Hematopoietic multipotent progenitor cell treated with erythropoietin and hydrocortisone succinate and interleukin-3 and kit ligand, for 8 days (in vitro differentiated cells): ENCODE measurements at places on chromosomes 7 and 10.
A peak's percentile ranks its signal among the peaks of the same experiment; 100 is the strongest.

- no peak for DNase-seq
These were observed 16.5 kb upstream of the TRIM8 start for GRCh38 chr10:102627736-102628293.

- DNase-seq = no peak
These were observed 44.5 kb downstream of the INPP5A start for GRCh38 chr10:132582137-132582536.

DNA sequence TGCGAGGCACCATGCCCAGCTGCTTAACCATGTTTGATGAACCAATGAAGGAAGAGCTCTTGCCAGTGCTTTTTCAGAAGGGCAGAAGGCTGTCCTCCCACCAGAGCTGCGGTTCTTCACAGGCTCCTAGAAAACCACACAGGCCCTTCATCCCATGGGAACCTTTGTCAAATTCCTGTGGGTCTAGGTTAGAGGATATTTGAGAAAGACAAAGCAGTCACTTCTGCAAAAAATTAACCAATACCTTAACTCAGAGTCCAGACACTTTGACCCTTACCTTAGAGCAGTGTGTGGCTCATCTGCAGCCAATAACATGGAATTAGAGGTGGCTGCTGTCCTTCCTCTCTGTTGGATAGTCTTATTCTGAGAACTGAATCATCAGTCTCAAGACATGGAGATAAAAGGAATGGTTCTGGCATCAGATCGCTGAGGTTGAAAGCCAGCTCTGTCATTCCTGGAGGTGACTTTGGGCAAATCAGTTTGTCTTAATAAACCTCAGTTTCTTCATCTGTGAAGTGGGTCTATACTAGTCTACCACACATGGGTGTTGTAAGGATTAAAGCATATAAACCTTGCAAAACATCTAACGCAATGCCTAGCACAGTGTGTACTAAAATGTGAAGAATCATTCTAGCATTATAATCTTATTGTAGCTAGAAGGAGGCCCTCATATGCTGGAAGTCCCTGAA, 65.1 kb upstream of the PIP4K2A start:
- DNase-seq = no peak

DNA sequence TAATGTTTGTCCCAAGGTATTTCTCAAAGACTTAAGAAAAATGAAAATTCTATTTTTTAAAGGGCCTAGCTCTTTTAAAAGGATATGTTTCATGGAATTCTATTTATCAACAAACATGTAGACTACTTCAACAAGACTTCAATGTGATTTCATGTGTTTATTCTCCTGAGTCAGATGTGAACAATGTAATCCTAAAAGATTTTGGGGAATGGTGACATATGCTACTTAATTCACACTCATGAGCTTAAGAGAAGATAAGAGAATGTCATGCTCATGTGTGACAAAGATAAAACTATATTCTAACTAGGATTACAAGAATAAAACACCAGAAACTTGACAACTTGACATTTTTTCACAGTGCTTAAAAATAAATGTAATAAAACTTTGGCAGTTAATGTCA, 127.5 kb downstream of the TES start:
- peak; percentile 13 for DNase-seq

DNA sequence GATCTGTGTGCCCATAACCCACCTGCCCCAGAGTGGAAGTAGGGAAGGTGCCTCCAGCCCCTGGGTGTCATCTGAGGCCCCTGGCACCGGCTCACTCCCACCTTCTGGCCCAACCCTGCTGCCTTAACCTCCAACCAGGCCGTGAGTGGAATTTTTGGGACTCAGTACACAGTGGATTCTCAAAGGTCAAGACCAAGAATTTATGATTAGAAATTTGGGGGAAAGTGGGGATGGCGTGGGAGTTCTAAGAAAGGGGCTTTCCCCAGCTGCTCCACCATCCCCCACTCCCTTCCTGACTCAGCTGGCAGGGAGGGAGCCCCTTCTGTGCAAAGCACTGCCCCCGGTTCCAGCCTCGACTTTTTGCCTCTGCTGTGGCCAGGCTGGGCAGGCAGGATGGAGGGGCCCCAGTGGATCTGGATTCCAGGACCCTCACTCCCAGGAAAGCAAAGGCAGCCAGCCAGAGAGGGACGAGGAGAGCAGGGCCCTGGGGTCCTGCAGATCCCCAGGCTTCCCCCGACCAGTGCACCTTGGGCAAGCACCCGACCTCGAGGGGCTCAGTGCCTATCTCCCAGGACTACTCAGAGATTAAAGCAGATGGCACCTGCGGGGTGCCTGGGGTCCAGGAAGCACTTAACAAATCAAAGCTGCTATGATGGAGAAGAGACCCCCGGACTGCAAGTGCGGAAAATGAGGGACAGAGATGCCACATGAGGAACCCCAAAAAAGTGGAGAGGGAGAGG, 12.8 kb downstream of the SPOCK2 start:
- no peak for DNase-seq

- DNase-seq = no peak
These were observed 73.7 kb upstream of the CAPZA2 start for GRCh38 chr7:116788572-116789197.

GRCh38 chr7:114303301-114303700, 111.3 kb upstream of the FOXP2 start:
- DNase-seq = no peak

GRCh38 chr10:22317076-22317370, 835 bp downstream of the COMMD3 start:
- DNase-seq = no peak

- DNase-seq = no peak
These were observed 6.0 kb downstream of the KIF5B start for GRCh38 chr10:32050177-32050576.

GRCh38 chr7:145263886-145264285, 428.0 kb upstream of the TPK1 start:
- DNase-seq = no peak

DNA sequence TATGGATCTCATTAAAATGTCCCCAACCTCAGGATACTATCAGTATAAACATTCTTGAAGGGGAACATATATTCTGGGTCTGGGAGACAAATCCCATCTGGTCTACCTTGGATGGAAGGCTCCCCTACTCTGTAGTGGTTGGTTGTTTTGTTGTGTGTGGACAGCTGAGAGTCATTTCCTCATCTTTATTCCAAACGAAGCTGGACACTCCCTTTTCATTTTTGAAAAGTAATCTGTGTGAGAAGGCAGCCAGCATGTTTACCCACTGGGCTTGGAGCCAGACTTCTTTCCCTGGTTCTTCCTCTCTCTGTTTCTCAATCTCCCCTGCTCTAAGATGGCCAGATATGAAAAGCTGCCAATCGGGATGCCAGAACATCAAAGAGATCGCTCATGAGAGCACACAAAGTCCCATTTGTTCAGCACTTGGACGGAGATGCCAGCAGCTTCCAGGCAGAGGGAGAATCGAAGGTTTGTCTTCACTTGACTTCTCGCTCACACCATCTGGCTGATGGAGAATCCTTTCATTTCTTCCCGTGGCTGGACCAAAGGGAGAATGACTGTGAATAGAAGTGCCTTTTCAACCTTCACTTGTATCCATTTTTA, 108.1 kb upstream of the AGR3 start:
- DNase-seq = no peak

DNA sequence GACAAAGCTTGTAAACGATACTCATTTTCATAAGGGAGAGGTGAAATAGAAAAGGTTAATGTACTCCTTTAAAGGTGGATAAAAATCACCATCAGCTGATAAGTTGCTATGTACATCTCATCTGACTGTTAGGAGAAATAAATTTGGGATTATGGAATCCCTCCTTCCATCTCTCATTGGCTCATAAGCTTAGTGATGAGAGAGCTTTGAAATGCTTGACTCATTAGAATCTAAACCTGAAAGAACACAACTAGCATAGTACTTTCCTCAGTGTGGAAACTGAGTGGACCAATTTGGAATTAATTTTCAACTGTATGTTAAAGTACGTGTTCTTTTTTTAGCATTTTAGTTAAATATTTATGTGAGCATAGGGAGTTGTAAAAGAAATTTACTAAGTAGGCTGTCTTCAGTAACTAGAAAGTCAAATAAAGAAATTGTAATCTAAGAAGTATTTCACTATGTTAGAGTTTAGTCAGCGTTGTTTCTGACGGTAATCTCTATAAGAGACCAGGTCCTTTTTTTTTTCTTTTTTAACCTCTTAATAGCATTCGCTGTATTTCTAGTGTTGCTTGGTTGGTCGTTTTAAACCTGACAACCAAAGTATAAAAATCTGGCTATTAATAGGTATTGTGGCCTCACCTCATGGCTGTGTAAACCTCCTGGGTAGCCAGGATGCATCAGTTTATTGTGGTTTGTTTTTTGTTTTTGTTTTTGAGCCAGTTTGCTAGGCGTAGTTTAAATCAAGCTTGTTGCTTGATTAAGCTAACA, 34.4 kb downstream of the FHIP2A start:
- no peak for DNase-seq

DNA sequence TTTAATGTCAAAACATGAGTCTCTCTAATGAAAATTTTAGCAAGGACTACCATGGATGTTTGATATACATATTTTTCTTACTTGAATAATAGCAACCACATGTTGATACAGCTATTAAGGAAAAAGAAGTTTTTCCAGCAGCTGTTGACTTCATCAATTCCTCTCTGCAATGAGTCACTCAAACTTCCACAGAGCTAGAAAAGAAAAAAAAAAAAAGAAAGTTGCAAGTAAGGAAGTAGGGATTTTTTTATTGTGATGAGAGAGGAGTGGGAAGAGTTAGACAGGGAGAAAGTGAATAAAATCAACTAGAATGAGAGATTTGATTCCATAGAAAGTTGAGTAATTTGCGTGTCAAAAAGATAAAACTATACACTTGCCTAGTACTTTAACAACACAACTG, 46.2 kb downstream of the CAV1 start:
- no peak for DNase-seq

DNA sequence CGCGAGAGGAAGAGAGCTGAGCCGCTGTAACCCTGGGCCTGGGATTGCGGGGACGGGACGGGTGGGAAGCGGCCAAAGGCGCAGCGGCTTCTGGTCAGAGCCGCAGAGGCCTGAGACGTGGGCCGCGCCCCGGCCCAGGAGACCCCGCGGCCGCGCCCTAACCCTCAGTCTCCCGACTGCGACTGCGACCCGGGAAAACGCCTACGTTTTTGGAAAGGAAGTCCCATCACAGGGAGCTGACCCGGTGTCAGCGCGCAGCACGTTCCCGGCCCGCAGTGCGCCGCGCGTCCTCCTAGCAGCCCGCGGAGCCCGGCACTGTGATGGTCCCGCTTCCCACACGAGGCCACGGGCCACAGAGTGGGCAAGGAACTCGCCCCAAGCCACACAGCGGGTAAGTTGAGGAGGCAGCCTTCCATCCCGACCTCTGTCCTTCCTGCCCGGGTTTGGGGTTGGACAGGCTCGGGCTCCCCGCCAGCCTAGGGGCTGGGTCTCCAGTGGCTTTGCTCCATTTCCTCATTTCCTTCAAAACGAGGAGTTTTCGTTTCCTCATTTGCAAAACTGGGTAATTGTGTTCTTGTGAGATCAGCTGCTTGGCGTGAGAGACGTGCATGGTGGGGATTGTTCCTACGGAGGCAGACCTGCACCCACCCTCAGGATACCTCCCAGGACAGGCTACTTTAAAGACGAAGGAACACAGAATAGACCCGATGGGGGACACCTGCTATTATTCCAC, 1.2 kb downstream of the GPNMB start:
- no peak for DNase-seq

- DNase-seq = no peak
These were observed 875.8 kb upstream of the KCND2 start for GRCh38 chr7:119397156-119397555.

DNA sequence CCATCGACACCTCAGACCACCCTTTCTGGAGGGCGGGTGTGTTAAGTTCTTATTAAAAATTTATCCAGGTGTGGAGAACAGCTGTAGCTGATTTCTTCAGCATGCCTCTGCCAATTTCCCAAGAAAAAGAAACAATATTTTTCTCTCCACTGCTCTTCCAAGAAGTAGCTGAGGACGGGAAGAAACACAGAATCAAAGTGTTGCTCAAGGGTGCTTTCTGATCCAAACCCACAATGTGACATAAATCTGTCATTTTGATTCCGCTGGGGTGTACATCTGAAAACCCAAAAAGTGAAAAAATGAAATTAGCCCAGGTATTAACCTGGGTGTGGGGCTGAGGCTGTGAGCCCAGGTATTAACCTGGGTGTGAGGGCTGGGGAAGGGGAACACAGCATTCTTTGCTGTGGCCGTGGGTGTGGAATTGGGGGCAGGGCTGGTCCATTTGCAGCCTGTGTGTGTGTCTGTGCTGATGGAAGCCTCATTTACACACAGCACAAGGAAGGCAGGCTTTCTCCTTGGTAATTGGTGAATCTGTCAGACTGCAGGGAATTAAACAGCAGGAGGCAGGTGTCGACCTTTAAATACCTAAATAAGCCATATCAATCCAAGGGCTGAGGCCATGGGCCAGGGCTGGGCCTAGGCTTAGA, 48.4 kb upstream of the CCDC3 start:
- no peak for DNase-seq
